Activated T-cell treated with anti-CD3 and anti-CD28 coated beads for 48 hours (primary cell): ENCODE measurements at places on chromosomes 16 and 17.
A peak's percentile ranks its signal among the peaks of the same experiment; 100 is the strongest.

GRCh38 chr16:3020604-3021448, 658 bp downstream of the TNFRSF12A start:
- DNase-seq = peak; percentile 46

GRCh38 chr17:66191593-66192377, at the start of gene CEP112:
TSS of gene CEP112 (minus strand) at chr17:66192133.
- DNase-seq = peak; percentile 84

- no peak for DNase-seq
These were observed 130.5 kb downstream of the OR1D5 start for GRCh38 chr17:2932946-2933345.

DNA sequence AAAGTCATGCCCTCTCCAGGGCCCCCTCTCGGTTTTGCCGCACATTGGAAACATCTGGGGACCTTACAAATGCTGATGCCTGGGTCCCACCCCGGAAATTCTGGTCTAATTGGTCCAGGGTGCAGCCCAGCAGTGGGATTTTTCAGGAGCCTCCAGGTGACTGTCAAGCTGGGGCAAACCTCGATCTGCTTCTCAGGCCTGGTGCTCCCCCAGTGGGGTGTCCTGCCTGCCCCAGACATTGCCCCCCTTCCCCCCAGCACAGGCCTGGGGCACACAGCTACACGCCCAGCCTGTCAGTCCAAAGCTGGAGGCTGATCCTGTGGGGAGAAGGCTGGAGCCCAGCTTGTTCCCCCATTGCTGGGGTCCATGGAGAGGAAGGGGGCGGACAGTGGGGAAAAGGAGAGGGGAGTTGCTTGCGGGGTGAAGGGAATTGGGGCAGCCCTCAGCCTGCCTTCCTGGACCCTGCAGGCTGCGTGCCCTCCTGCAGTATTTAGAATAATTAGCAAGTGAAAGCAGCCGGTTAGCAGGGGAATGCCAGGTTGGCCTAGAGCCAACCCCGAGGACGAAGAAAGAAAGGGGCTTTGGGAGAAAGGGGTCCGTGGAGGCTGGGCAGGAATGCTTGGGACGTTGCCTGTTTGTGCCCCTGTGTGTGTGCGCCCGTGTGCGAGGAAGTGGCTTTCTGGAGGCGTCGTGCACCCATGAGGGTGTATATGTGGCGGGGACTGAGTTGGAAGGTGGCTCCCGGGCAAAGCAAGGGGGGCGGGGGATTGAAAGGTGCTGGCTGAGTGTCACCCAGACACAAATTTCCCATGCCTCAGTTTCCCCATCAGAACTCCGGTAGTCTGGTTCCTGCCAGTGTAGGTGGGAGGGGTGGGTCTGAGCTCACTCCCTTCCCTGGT, 5.9 kb downstream of the FOXJ1 start:
- no peak for DNase-seq

DNA sequence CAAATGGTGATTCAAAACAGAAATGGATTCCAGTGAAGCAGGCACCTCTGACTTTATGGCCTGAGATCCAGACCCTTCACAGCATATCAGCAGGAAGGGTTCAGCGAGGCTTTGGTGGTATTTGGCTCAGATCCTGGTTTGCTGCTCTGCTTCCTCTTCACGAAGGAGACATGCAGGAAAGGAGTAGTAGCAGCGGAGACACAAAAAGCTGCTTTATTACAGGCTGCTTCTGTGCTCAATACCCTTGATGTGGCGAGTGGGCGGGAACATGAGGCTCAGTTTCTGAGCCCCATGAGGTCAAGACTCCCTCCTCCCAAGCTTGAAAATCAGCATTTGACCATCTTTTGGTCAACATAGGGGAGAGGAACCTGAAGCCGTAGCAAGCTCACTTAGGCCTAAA, 213.3 kb upstream of the AXIN2 start:
- DNase-seq = no peak

GRCh38 chr17:60392845-60393702, 1.1 kb upstream of the USP32 start:
- DNase-seq = peak; percentile 16

DNA sequence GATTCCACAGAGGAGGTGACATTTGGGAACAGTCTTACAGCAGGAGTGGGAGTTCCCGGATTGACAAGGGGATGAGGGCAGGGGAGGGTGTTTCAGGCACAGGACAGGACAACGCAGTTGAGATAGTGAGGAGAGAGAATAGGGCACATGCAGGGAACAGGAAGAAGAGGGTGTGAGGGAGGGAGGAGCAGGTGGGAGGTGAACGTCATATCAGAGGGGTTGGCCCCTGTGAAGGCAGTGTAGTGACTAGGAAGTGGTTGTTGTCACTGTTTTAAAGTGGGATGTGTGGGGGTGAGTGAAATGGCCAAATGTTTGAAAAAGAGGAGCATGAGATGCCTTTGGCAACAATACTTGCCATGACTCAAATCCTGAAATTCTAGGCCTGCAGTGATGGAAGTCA, 12.2 kb downstream of the PRKCB start:
- DNase-seq = no peak

DNA sequence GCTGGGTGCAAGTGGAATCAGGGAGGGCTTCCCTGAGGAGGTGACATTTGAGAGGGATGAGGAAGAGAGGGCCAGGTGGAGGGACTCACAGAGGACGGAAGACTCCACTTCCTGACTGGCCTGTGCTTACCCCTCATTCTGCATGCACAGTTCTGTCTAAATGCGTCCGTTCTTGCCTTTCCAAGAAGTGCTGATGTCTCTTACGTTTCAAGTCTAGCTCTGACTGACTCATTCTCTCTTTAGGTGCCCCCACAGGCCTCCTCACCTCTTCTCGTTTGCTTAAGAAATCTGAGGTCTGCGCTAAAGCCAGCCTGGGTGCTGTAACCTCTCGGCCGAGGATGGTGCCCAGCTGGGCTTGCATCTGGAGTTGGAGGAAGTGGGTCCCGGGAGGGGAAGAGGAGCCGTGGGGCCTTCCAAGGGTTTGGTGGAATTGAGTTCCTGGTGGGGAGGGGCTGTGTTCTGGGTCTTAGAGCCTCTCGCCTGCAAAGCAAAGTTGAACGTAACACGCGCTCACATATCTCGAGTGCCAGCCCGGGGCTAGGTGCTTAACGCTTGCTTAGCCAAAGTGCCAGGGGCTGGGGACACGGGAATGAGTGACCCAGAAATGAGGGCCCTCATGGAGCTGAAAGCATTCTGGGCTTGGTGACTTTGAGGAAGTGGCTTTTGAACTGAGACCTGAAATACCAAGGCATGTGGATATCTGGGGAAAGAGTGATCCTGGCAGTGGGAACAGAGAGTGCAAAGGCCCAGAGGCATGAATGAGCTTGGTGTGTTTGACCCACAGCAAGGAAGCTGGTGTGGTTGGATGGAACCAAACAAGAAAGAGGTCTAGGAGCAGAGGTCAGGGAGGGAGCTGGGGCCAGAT, 4.8 kb downstream of the IL4R start:
- DNase-seq = peak; percentile 51

- no peak for DNase-seq
These were observed 1.5 kb upstream of the PRKCA start for GRCh38 chr17:66300956-66301355.

DNA sequence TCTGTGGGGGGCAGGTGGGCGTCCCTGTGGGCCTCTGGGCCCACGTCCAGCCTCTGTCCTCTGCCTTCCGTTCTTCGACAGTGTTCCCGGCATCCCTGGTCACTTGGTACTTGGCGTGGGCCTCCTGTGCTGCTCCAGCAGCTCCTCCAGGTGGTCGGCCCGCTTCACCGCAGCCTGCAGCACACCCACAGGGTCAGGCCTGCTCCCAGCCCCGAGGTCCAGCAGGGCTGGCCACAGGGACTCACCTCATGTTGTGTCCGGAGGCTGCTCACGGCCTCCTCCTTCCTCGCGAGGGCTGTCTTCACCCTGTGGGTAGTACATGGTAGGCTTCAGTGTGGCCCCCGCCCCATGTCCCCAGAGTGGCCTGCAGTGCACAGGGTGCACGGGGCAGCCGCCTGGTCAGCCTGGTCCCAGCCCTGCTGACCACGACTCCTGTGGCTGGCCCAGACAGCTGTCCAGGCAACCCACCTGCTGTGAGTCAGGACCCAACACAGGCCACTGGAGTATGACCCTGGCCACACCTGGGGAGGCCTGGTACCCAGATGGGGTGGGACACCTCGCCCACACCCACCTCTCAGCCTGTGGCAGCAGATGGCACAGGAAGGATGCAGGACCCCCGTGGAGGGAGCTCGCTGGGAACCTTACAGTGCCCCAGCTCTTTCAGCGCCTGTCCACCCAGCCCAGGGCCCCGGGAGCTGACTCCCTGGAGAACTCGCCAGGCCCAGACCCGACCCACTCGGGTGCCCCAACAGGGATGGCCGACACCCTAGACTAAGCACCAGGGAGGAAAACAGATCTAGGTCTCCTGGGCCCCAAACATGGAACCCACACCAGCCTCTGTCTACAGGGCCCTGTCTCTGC, 23.9 kb upstream of the AATK start:
- DNase-seq = no peak

DNA sequence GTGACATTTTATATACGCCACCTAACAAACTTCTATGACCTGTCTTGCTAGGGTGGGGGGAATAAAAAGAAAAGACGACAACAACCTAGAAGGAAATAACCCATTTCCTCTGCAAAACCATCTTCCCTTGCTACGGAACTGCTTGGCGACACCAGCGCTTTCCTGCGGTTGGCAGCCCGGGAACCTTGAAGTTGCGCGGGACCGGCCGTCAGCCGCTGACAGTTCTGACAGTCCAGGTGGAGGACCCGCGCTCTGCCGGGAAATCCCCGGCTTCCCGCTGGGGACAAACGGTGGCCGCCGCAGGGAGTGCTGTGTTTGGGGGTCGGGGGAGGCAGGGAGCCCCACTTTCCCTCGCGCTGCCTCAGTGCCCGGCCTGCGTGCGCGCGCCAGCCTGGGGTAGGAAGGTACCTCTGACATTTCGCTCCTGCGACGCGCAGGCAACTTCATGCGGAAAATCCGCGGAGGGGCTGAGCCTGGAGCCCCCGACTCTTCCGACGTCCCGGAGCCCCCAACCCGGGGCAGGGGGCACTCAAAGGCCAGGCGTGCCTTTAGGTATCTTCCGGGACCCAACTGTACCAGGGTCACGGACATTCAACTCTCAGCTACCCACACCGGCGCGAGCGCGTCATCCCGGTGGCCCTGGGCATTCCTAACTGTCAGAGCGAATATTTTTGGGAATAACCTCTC, 516 bp downstream of the SLC16A6 start:
- DNase-seq = no peak

DNA sequence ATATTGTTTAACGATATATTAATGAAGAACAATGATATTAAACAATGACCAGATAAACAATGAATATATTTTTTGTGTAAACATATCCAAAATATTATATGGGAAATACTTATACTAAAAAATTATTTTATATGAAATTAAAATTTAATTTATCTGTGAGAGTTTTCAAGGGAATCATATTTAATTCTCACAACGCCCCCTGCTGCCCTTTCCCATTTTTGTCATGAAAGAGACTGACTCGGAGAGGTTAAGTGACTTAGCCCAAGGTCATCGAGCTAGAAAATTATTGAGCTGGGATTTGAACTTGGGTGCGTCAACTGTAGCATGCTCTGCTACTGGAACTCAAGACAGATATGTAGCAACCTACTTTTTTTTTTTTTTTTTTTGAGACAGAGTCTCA, 7.2 kb upstream of the MYCBPAP start:
- no peak for DNase-seq

DNA sequence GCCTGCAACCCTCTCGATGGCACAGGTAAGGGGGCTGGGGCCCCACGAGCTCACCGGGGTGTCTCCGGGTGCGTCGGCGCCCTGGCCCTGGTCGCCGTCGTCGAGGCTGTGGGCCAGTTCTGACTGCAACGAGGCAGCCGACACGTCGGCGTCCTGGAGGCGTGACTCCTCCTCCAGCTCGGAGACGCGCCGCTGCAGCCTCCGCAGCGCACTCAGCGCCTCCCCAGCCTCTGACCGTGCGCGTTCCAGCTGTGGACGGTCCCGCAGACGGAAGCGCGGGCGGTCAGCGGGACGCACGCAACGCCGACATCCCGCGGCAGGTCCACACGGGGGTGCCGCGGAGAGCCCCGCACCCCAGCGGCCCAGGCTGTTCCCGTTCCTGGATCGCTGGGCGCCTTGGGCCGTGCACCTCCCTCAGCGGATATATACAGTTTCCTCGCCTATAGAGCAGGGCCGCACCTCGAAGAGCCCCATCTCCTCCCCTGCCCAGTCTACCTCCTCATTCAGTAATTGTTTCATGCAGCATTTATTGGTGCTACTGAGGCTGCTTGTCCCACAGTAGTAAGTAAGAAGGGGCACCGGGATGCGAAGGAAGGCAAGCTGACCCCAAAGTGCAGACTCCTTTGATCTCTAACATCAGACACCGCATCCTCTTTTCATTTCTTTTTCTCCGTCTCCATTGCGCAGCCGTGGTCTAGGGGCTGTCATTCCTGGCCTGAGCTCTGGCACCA, 5.8 kb downstream of the THOC6 start:
- DNase-seq = peak; percentile 53

DNA sequence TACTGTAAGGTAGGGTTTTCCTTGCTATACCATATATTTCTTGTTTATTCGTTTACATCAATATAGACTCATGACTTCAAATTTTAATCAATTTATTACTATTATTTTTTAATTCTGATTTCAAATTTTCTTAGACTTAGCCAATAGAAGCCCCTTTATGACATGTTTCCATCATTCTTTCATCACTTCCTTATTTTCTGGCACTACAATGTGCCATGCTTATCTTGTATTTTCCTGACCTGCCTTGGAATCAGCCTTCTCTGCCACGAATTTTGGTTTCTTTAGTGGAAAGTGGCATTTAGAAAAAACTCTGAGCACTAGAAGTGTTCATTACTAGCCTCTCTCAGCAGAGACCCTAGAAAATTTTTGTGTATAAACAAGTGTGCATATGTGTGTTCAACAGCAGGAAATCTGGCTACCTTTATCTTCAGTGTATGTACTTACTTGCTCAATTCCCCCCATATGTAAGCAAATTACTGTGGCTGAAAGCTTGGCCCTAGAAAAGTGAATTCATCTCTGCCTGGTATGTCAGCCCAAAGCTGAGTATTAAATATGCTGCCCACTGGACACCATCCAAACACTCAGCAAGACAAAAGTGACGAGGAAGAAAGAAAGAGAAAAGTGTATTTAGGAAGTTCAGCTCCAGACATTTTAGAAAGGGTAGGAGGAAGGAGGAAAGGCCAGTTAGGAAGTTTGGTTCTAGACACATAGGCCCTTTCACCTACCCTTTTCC, 4.0 kb downstream of the STXBP4 start:
- no peak for DNase-seq

- no peak for DNase-seq
These were observed 523 bp downstream of the KCTD2 start for GRCh38 chr17:75047398-75048098.

- DNase-seq = no peak
These were observed 5.1 kb upstream of the DDX19A start for GRCh38 chr16:70341600-70341999.

GRCh38 chr17:82053556-82054263, 2.0 kb downstream of the GPS1 start:
- DNase-seq = no peak

GRCh38 chr17:44733753-44734152, 25.0 kb upstream of the ADAM11 start:
- DNase-seq = no peak
